RPMI7951 (cell line): ENCODE measurements at places on chromosomes 3 and 15. TPM values are rescaled to one million over a fixed set of nuclear protein-coding genes. Genes with fewer than 3 reads are reported as not detected.

DNA sequence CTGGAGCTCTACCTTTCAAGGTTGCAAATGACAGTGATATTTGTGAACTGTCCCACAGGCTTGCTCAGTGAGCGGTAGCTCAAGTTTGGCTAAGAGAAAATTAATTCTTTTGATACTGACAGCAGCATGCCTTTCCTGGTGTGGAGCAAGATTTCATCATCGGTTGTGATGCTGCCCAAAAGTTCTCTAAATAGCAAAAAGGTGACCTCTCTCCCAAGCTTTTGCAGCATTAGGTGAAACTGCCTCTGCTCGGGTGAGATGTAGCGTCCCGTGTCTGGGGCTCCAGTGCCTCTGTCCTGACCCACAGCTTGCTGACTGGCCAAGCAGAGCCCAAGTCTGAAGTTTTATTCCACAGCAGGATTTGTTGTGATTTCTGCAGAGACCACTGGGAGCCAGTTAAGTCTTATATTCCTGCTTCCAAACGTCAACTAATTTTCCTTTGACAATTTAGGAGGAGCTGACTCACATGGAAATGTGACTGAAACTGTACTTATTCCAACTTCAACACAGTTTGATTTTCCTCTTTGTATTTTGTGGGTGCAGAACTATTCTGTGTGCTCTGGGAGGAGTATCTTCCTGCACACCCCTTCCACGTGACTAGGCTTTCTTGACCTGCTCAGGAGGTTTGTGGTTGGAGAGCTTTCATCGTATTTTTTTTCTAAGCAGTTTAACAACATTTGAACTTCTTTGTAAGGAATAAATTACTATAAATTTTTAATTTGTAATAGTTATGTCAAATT, 5.9 kb downstream of the SYNM start:
- no peak for DNase-seq

DNA sequence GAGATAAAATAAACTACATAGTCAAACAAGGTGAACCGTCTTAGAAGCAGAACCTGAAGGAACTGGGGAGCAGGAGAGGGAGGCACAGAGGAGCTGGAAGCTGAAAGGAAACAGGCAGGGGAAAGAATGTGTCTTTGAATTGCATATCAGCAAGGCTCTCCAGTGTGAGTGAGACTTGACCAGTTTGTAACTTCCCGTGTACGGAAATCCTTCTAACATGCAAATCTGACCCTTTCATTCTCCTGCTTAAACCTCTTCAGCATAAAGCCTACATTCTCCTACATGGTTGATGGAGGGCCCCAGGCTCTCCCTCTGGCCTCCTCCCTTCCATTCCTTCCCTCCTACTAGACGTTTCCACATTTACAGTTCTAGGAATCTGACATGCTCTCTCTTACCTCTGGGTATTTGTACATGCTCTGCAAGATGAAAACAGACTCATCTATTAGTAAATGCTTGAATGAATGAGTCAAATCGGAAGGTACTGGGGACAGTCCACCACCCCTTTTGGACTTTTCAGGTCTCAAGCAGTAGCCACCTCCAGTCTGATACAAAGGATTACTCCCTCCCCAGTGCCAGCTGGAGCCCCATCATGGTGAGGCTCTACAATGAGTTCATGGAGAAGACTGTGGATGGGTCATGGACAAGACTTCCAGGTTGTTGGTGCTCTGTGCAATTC, 6.1 kb upstream of the SLC25A38 start:
- DNase-seq = no peak

DNA sequence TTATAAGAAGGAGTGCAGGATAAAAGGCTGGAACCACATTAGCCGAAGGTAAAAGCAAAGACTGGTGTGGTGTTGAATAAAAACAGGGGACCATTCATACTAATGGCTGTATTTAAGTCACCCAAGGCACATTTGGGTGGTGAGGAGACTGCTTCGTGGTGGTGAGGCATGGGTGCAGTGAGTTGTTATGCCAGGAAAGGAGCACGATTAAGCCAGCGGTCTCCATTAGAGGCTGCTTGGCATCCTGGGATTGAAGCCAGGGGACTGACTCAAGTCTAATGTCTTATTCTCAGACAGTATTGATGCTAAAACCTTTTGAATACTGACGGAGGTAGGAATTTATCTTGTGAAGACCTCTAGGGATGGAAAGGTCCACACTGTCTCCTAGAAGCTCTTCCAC, 21.9 kb downstream of the FEM1B start:
- peak; percentile 39 for DNase-seq

DNA sequence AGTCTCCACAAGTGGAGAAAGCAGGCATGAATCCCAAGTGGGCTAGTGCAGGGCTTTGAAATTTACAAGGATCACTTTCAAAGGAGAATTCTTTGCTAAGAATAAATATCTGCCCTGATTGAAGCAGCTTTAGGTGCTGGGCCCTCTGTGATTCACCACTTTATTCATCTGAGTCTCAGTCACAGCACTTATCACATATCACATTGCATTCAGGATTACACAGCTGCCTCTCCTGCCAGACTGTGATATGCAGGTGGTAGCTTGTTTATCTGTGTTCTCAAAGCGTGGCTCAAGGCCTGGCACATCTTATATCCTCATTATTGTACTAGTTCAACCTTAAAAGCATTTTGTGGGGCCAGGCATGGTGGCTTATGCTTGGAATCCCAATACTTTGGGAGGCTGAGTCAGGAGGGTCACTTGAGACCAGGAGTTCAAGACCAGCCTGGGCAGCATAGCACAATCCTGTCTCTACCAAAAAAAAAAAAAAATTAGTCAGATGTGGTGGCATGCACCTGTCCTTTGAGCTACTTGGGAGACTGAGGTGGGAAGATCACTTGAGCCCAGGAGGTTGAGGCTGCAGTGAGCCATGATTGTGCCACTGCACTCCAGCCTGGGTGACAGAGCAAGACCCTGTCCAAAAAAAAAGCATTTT, 156.9 kb upstream of the EIF1B start:
- DNase-seq = no peak

C2CD4B gene
- not detected in 2 replicates for total RNA-seq

TM6SF1 gene
- 0.10 TPM in 1 of 2 replicates, not detected in the other for total RNA-seq

PRR20G gene
- total RNA-seq = not detected in 2 replicates

EIF4E3 gene
- 1.6 and 1.7 TPM in 2 replicates for total RNA-seq

GLDN gene
- 0.48 and 0.78 TPM in 2 replicates for total RNA-seq
